Inflammatory macrophage treated with lipopolysaccharide for 4 hours (primary cell): ENCODE measurements at places on chromosomes 3 and 15.

GRCh38 chr15:67481680-67482079 is 39.3 kb upstream of the C15orf61 start:
- DNase-seq = no peak

DNA sequence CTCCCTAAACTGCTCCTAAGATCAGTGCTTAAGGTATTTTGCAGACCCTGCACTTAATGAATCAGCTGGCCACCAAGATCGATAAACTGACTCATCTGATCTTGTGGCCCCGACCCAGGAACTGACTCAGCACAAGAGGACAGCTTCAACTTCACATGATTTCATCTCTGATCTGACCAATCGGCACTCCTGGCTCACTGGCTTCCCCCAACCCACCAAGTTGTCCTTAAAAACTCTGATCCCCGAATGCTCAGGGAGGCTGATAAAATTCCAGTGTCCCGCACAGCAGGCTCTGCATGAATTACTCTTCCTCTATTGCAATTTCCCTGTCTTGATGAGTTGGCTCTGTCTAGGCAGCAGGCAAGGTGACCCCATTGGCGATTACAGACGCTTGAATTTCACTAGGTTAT is 13.5 kb downstream of the HTR3E start:
- no peak for DNase-seq

GRCh38 chr3:184176377-184177330 is 2.0 kb downstream of the AP2M1 start:
- peak; percentile 81 for DNase-seq

DNA sequence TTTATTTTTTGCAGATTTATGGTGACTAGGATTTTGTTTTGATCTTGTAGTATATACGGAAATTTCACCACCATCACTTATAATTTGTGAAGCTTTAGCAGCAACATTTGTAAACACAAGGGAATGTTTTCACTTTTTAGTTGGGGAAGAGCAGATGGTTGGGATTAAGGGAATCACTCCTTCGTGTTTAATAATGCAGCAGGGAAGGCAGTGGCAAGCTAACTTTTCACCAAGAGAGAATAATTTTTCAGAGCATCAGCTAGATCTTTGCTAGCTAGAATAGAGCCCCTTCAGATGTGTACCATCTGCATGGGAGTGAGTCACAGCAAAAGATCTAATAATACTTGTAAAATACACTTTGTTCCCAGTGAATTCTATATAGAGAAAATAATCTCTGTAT is 632.7 kb downstream of the CADM2 start:
- DNase-seq = no peak

GRCh38 chr15:56252386-56252785 is 8.7 kb upstream of the RFX7 start:
- no peak for DNase-seq

DNA sequence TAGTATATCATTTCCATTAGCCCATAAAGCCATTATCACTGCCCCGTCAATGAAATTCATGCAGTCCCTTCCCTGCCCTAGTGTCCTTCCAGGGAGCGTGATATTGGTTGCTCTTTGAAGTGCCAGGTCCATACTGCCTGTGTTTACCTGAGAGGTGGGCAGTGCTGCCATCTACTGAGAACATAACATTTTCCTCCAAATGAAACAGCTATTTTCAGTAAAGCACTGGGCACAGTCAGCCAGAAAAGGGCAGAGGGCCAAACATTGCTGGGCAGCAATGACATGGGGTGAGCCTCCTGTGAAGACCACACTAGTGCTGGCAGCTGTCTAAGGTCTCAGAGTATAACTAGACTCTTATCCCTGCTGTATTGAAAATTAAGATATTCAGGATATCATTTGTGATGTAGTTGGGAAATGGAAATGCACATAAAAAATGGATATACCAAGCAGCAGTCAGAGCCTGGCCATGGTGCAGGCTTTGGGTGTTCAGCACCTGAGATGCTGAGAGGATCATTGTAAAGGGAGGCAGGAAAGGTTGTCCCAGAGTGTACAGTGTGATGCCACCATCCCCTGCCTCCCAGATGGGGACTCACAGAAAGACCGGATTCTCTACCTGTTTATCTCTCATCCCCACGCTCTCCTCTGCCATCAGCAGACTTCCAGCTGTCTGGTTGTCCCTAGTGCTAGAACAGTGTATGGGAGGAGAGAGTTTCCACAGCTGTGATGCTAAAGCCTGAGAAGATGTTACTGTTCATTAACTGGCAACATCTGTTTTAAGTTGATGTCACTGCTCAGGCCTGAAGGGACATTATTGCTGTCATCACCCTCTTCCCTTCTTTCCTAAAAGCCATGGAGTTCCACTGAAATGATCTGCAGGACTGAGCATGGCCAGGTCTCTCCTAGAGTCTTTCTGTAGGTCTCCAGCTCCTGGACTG is 108.8 kb downstream of the ARNT2 start:
- no peak for DNase-seq

GRCh38 chr15:65833501-65834205 is 35.6 kb upstream of the RAB11A start:
- peak; percentile 16 for DNase-seq

DNA sequence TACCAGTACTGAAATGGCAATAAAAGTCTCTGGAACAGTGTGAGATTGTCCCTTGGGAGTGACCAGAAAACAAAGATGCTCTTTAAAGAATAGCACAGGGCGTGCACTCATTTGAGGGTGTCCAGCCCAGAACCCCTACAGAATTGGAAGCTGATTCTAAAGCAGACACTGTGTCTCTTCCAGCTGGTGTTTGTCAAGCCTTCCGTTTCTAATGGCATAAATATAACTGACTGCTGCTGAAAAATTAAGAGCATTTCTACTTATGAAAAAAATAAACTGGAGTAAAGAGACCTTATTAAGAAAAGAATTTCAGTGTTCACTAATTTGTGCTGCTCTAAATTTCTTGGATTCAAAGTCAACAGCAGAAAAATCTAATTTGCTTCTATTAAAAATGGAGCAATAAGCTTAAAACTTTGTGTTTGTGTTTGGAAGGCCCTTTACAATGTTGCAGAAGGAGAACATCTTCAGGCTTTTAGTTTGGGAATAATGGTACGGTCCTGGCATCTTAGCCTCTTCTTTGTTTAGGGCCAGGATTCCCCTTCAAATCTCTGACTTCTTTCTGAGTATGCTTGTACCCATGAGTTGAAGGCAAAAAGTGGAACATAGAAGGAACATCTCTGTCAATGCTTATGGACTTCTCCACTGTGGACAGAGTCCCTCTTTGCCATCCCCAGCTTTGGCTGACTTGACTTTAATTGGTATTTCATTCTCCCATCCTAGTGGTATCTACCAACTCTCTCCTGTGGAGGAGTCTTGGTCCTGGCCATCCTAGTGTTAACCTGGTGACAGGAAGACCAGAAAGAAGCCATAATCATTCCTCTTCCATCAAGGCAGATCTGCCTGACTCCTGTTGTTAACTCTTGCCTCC is 65.9 kb downstream of the THSD4 start:
- DNase-seq = no peak

DNA sequence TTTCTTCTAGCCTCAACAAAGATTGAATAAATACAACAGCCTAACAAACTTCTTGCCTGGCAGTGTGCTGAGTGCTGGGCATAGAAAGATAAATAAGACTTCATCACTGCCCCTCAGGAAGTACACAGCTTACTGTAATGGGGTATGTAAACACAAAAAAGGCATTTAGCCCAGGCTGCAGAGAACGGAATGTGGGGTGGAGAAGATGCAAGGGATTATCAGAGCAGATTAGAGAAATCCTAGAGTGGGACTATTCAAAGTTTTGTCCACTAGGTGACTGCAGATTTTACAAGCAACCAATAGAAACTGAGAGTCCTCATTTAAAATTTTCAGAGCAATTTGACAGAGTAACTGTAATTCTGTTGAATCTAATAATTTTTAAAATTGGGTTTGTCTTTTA is 35.4 kb upstream of the TSC22D2 start:
- peak; percentile 34 for DNase-seq

DNA sequence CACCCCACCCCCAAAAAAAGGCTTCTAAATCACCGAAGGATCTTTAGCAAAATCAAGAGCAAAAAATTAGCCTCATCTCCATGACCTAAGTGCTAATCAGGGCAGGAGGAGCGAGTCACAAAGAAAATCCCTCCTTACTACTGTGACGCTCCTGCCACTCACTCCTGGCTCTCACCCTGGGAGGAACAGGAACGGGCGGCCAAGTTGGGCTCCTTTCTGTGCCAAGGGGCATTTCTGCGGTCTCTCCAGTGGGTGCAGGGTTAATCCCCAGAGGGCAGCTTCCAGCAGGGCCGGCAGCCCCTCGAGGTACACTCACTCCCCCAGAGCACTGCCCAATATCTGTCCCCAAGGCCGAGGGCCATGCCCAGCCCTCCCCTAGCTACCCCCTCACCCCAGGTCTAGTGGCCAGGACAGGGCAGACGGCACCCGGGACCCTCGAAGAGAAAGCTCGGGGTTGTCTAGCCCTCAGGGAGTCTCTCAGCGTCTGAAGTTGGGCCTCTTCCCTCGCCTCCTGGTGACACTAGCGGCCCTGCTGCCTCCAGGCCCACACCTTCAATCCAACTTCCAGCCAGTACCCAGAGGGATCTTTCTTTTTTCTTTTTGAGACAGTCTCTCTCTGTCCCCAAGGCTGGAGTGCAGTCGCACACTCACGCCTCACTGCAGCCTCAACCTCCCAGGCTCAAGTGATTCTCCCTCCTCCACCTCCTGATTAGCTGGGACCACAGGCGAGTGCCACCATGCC is 706 bp downstream of the CAV3 start:
- DNase-seq = no peak

GRCh38 chr3:64766440-64766839 is 78.6 kb upstream of the ADAMTS9 start:
- no peak for DNase-seq

GRCh38 chr3:181417748-181418147 is 294.0 kb upstream of the SOX2 start:
- DNase-seq = no peak

- DNase-seq = no peak
Observed at GRCh38 chr15:79332824-79333510, 22.1 kb downstream of the TMED3 start.

GRCh38 chr3:133675631-133676335 is 14.0 kb upstream of the TOPBP1 start:
- no peak for DNase-seq

- no peak for DNase-seq
Observed at GRCh38 chr3:69930564-69930963, 69.0 kb upstream of the SAMMSON start.

- DNase-seq = no peak
Observed at GRCh38 chr3:6746443-6746842, 114.5 kb upstream of the GRM7 start.

DNA sequence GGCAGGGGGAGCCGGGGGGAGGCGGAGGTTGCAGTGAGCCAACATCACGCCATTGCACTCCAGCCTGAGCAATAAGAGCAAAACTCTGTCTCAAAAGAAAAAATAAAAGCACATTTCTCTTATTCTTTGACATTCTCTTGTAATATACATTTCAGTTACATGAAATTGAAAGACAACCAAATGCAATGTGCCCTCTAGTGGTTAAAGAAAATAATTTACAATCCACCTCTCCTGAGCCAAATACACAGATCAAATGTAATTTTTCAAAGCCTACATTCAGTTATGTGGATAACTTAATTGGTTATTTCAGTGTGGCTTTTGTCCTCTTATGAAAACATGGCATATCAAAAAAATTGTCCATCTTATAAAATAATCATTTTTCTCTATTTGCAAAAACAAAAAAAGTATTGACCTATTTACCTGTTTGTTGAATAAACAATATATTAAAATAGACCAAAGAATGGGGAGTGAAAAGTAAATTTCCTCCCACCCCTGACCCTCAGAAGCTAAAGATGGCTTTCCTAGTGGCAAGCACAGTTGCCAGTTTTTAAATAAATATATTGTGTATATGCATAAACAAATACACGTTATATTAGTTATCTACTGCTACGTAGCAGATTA is 14.2 kb upstream of the U2SURP start:
- DNase-seq = peak; percentile 62

DNA sequence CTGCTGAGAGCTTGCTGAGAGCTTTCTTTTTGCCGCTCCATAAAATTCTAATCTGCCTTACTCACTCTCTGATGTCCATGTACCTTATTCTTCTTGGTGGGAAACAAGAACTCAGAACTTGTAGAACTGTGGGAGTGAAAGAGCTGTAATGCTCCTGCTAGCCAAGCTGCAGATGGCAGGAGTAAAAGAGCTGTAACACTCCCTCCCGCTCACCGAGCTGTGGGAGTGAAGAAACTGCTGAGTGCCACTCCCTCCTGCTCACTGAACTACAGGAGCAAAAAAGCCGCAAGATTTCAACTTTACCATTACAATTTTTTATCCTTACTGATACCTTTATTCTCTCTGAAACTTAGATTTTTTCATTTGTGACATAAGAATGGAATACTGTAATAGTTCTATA is 199.1 kb downstream of the SI start:
- no peak for DNase-seq

DNA sequence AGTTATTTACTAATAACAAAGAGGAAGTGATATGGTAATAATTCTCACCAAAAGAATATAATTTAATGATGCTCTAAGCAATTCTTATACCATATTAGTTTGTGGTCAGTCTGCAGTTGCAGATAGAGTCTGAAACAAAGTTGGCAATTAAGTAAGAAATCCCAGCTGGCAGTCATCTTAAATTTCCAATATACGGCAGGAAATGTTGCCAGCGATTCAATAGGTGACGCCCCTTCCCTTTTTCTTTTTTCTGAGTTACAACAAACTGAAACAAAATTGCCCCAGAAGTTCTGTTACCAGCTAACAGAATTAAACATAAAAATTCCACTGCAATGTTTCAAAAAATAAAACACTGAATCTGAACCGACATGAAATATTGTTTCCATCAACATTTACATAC is 26.7 kb downstream of the LRRFIP2 start:
- peak; percentile 82 for DNase-seq

GRCh38 chr15:55942332-55942731 is 51.1 kb downstream of the NEDD4 start:
- DNase-seq = peak; percentile 68

DNA sequence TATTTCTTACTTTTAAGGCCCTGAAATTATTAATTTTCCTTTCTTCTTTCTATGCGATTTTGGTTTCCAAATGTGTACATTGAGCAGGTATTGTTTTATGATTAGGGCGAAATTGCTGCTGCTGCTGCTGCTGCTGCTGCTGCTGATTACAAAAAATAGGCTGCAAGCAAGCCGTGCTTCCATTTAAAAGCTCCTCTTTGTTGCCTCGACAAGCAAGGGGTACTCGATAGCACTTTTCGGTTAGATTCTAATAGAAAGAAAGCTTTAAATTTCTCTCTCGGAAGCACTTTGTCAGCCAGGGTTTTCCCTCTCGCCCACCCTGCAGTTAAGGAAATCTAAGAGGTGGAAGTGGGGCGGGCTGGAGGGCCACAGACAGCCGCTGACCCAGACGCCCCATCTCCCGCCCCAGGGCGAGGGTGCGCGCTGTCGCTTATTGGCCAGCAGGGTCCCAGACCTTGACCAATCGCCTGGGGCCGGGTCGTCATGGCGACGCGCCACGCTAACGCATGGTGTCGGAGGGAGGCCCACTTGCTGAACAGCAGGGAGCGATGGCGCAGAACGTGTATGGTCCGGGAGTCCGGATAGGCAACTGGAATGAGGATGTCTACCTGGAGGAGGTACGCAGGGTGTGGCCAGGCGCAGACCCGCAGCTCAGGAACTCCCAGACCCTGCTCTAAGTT is at the start of gene CFAP161:
TSS of gene CFAP161 (plus strand) at position 489 of the 680 bp plus-strand sequence. CDS start at position 549, 60 bp downstream.
- DNase-seq = peak; percentile 45

- DNase-seq = no peak
Observed at GRCh38 chr15:67174864-67175573, 79.4 kb downstream of the AAGAB start.
